Right forelimb (tissue), 1 donor: ENCODE measurements at places on chromosomes 5 and 9.

DNA sequence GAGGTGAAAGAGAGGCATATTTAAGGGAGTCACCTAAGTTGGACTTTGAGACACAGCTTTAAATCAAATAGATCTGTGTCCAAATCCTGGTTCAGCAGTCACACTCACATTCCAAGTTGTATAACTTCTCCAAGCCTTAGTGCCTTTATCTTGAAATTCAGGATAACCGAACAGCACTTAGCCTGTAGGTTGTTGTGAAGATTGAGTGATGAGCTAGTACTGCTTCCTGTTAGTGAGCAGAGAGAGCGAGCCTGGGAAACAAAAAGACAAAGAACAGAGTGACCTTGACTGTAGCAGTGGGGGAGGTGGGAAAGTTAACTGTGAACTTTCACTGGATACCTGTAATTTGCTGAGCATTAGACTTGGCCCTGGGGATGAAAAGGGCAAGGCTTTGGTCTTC lies 22.4 kb downstream of the MAML1 start:
- no peak for DNase-seq

GRCh38 chr5:158268286-158268685 lies 409.3 kb upstream of the CLINT1 start:
- no peak for DNase-seq

GRCh38 chr9:13896047-13896446 lies 417.9 kb downstream of the NFIB start:
- no peak for DNase-seq

GRCh38 chr5:125411071-125411743 lies 664.8 kb upstream of the ZNF608 start:
- DNase-seq = peak; percentile 63

DNA sequence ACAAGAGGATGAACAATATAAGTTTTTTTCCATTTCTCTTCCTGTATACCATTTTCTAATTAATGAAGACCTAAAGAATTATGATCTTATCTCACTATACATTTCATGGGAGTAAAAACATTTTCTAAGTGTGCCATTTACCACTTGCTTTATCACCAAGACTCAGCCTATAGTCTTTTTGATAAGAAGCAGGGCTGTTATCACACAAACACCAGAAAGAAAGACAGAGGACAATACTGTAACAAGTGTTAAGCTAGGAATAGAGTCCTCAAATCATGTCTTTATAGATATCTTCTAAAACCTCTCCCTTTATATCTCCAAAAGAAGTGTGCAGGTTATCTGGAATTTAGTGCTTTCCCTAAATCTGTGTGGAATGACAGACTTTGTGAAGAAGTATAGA lies 119.7 kb downstream of the FAM174A start:
- DNase-seq = no peak

DNA sequence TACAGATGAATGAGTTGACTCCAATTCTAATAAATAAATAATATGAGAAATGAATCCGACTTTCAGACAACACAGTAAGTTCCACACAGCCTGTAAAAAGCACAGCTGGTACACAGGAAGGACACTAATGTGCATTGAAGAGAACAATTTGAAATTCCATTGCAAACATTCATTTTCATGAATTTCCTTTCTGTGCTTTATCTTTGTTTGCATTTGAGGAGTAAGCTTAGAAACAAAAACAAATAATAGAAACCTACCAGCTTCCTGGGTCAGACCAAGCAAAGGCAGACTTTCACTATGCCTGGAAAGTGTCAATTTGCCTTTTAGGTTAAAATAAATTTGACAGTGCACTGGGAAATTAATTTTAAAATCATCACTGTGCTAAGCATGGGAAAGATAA lies 143.8 kb upstream of the VLDLR start:
- no peak for DNase-seq

GRCh38 chr9:90259311-90260246 lies 383.0 kb downstream of the DIRAS2 start:
- DNase-seq = no peak

- no peak for DNase-seq
Measured at GRCh38 chr5:130501151-130501865, 597.0 kb downstream of the CHSY3 start.

- no peak for DNase-seq
Measured at GRCh38 chr5:132371603-132371994, 2.1 kb downstream of the SLC22A5 start.

DNA sequence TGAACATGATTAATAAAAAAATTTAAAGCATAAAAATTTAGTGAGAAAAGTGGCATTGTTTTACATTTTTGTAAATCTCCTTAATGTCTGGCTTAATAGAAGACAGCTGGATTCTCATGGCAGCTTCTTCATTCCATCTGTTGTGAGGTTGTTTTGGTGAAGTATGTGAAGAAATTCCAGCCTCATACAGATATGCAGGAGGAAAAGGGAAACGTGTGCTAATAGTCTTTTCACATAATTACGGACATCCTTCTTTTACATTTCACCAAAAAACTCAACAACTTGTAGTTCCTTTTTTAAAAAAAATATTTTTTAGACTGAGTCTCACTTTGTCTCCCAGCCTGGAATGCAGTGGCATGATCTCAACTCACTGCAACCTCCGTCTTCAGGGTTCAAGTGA lies 46.9 kb downstream of the HACD4 start:
- DNase-seq = no peak

GRCh38 chr5:139982157-139982974 lies 60.7 kb downstream of the NRG2 start:
- DNase-seq = no peak

DNA sequence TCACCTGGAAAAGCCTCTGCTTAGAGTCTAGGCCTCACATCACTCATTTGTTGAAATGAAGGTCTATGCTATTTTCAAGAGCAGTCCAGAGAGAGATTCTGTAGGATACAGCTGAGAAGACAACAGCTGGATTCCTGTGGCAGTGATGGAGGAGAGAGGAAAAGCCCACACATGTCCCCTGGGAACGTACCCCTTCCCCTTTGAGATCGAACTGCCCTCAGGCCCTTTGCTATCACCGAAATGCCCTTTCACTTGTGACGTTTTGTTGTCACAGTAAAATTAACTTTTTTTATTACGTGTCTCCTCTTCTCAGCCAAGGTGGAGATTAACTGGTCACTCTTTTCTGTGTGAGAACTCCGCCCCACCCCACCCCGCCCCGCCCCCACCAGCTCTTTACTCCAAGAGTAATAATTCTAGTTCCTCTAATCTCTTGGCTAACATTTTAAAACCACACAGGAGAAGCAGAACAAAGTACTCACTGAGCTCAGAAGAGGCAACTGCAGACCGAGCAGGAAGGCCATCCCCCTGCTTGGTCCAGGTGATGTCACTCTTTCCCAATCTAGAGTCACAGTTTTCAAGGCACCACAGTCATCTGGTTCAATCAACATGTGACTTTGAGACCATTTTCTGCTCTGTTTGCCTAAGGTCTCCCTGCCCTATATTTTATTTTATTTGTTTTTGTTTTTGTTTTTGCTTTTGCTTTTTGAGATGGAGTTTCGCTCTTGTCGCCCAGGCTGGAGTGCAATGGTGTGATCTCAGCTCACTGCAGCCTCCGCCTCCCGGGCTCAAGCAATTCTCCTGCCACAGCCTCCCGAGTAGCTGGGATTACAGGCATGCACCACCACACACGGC lies 105.6 kb downstream of the SUSD1 start:
- DNase-seq = no peak

DNA sequence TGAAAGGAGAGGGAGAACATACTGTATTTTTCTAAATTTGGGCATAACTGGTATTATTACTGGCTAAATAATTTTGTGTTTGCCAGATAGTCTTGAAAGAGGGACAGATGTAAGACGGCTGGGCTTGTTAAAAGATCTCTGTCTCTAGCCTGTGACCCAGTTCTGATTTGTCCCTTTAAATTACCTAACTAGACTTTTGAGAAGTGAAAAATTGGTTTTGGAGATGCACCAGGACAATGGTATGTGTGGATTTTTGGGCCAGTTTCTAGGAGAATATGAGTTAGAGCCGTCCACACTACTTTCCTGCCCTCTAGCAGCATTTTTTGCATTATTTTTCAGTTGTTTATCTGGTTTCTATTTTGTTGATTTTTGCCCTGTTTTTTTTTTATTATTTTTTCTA lies 33.5 kb downstream of the LNPEP start:
- no peak for DNase-seq

DNA sequence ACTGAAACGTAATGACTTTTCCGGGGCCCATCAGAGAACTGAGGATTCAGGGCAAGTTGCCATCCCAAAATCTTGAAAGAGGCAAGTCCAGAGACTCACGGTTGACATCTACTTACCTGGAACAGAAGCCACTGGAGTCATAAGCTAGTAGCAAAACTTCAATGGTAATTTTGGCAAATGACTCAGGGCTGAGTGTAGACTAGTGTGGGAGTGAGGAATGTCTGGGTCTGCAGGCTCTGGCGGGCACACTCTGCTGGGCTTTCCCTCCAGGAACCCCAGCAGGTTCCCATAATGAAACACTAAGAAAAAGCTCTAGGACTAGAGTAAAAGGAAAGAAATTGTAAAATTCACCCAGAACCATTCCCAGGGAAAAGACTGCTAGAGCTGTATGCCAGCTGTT lies 122.9 kb upstream of the NFIL3 start:
- no peak for DNase-seq

- no peak for DNase-seq
Measured at GRCh38 chr5:75275756-75276155, 39.1 kb upstream of the ANKRD31 start.

DNA sequence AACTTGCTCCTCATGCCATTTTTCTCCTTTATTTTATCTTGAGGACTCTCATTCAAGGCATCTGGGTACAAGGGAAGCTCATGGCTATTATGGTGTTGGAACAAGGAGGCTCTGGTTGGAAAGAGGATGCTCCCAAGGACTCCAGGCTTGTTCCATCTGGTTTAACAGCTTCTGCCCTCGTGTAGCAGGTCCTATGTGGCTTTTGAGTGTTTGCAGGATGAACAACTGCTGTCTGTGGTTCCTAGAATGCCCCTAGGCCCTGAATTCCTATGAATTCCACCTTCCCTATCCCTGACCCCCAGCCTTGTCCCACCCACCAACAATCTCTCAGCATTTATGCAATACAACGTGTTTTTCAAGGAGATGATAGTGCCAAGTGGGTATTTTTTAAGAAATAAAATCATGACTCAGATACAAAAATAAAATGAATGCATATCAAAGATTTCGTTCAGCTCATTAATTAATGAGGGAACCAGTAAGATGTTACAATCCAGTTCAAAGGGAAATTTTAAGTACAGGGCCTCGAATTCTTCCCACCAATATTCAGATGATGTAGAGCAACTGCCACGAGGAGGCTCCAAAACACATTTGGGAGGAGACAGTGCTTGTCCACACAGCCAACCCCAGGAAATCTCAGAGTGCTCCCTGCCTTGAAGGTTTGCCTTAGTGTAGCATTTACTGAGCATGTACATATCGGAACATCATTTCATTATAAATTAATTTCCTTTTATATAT lies 182.0 kb downstream of the MUSK start:
- DNase-seq = no peak

DNA sequence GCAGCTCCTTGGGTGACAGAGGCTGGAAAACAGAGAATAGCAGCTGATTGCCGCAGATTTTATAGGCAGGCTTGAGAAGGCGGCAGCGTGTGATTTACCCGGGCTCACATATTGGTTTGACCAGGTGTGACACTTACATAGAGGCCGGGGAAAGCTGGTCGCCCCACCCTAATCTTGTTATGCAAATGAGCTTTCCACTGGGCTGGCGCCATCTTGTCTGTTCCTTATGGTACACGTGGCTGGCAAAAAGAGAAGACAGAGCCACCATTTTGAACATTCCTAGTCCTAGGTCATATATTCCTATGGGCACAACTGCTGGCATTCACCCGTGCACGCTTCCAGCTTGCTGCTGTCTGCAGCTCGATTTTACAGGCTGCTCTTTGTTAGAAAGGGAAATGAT lies 11.3 kb upstream of the SPZ1 start:
- DNase-seq = no peak

DNA sequence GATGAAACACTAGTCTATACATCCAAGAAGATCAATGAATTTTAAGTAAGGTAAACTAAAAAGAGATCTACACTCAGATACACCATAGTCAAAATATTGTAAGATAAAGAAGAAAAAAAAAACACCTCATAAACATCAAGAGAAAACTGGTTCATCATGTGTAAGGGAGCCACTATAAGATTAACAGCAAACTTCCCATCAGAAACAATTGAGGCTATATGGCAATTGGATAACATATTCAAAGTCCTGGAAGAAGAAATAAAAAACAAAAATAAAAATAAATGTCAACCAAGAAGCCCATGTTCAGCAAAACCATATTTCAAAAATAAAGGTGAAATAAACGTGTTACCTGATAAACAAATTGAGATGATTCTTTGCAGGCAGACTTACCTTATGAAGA lies 3.6 kb downstream of the OR13C8 start:
- no peak for DNase-seq

DNA sequence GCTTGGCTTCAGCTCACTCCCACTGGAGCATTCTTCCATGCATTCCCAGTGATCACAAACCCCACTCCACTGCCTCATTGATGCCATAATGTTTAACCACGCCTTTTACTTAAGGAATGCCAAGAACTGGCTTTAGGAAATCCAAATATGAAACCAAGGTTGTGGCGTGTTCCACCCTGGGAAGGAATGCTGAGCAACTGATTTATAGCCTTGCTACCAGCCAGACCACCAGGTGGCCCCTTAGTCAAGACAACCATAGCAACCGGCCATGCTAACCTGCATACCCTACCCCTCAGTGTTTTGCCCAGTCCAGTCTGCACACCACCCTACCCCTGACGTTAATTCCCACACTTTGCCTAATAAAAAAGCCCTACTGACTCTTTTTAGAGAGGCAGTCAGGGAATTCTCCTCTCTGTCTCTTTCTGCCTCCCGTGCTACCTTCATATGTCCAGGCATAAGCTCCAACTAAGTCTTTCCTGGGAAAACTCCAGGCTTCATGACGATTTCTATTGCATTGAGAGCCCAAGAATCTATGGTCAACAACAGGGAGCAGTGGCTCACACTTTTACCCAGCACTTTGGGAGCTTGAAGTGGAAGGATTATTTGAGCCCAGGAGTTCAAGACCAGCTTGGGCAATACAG lies 27.0 kb upstream of the PRRC2B start:
- DNase-seq = peak; percentile 59

DNA sequence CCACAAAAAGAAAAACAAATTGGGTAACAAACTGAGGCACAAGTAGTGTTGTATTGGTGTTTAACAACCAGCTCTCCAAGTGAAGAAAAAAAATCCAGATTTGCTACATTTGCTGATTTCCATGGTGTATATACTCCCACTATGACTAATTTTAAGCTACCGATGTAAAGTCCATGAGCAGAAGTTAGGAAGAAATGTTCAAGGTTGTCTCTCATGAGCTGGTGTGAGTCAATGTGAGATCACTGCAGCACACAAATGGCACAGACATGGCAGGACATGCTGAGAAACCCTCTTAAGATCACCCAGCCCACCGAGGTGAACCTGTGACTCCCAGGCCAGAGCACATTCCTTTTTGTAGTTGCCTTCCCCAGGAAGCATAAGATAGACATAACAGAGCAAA lies 36.2 kb downstream of the SLC44A1 start:
- DNase-seq = no peak

GRCh38 chr5:28286566-28286965 lies 1248.2 kb upstream of the CDH9 start:
- no peak for DNase-seq

DNA sequence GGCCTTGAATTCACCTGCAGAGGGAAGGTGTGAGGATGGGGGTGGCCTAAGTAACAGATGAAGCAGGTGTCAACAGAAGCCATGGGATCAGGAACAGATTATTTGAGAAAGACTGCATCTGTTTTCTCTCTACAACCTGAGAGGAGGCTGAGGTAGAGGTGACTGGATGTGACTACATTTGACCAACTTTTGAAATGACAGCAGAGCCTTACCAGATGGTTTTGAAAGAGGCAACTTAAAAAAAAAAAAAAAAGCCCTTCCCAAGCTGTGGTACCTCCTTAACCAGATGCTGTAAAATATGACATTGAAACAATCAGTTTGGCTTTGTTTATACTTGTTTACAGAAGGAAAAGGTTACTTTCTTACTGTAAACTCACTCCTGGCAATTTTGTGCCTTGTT lies 108.6 kb downstream of the TRIO start:
- no peak for DNase-seq
